Colonic mucosa (tissue), 4 donors: ENCODE measurements at places on chromosomes 13 and 19.

GRCh38 chr19:39671739-39672363 is 16.1 kb downstream of the LGALS16 start:
- DNase-seq: peak; percentile 33

- no peak for DNase-seq
Measured at GRCh38 chr13:24027494-24027893, 130.2 kb upstream of the C1QTNF9B start.

GRCh38 chr13:62357887-62358645 is 942.4 kb upstream of the PCDH20 start:
- DNase-seq: no peak

DNA sequence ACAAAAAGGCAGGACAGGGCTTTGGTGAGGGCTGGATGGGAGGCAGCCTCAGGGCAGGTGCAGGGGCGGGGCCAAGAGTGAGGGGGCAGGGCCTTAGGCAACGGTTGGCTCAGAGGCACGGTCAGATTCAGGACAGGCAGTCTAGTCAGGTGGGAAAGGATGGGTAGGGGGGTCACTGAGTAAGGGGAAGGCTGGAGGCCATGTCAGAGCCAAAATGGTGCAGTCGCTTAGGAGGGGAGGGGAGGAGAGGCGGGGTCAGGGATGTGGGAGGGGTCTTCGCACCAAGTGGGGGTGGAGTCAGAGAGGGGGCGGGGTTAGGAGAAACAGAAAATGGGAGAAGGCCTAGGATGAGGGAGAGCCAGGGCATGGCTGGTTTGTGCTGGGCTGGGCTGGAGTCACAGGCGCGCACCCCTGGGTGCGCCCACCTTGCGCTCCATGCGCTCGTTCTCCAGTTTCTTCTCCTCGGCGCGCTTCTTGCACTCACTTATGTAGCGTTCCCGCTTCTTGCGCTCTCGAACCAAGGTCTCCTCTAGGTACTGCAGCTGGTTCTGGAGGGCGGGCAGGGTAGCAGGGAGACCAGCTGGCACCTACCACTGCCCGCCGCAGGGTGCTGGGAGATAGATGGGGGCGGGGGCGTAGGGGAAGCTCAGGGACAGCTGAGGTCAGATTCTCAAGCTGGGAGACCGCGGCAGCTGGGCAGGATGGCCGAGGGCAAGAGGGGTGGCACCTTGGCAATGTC is 6.8 kb upstream of the RGL3 start:
- no peak for DNase-seq

DNA sequence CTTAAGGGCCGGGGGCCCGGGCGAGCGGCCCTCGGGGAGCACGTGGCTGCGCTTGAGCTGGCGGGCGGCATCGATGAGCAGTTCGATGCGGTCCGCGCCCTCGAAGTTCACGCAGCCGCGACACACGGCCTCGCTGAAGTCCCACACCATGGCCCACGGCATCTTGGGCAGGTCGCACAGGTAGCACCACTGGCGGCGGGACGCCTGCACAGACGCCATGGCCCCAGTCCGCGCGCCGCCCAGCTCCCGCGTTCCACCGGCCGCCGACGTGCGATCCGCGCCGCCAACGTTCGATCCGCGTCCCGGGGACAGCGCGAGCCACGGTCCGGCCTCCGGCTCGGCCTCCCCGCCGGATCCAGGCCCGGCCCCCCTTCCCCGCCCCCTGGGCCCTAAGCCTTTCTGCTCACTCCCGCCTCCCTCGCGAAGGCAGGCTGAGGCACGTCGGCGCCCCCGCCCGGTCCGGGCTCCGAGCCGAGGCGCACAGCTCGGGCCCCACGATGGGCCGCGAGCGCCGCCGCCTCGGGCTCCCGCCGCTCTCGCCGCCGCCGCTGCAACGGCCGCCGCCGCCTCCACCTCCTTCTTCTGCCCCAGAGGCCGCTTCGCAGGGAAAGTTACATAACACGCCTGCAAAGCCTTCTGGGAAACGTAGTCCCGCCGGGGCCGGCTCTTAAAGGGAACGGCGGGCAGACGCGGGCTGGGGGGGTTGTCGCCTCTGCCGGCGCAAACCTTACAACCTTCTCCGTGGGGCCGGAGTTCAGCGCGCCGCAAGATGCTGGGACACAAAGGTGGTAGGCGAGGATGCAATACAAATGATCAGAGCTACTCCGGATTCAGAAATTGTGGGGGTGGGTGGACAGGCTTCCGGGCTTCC is at the start of gene IRF2BP1:
Gene IRF2BP1 (minus strand): TSS at position 586 of the 871 bp plus-strand sequence. CDS start 367 bp downstream, at position 219.
- peak; percentile 94 for DNase-seq

- DNase-seq: no peak
Measured at GRCh38 chr19:14786421-14786851, 8.1 kb upstream of the ADGRE2 start.

- no peak for DNase-seq
Measured at GRCh38 chr19:58406818-58407657, 1.4 kb upstream of the ZNF584 start.

GRCh38 chr19:32224371-32225244 is 120.8 kb upstream of the ZNF507 start:
- peak; percentile 49 for DNase-seq

- no peak for DNase-seq
Measured at GRCh38 chr13:29125191-29125933, 305.2 kb downstream of the MTUS2 start.

DNA sequence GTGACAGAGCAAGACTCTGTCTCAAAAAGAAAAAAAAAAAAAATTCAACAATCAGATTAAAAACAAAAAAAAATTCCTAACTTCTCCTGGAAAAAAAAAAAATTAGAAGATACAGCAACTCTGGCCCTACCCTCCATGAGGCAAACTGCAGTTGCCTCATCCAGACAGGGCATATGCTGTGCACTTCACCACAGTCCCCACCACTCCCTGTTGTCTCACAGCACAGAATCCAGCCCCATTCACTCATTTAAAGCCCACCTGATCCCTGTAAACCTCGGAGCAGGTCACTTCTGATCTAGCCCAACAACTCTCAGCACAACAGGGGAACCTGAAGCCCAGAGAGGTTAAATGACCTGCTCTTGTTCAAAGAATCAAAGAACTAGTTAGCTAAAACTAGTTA is 24.9 kb downstream of the RHPN2 start:
- no peak for DNase-seq

GRCh38 chr13:60933638-60934037 is 482.0 kb downstream of the PCDH20 start:
- DNase-seq: no peak

DNA sequence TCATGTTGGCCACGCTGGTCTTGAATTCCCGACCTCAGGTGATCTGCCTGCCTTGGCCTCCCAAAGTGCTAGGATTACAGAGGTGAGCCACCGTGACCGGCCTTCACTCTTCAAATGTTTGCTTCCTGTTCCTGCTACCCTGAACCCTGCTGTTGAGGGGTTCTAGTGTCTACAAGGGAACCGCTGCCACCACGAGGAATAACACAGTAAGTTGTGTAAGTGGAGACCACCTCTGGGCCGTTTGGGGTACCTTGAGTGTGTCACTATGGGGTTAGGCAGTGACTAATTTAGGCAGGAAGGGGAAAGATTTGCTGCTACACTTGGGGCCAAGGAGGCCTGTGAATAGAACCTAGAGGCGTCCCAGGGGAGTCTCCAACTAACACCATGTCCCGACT is 2.2 kb upstream of the MYADM start:
- DNase-seq: no peak

- peak; percentile 46 for DNase-seq
Measured at GRCh38 chr19:8615813-8616596, 5.5 kb upstream of the ADAMTS10 start.

DNA sequence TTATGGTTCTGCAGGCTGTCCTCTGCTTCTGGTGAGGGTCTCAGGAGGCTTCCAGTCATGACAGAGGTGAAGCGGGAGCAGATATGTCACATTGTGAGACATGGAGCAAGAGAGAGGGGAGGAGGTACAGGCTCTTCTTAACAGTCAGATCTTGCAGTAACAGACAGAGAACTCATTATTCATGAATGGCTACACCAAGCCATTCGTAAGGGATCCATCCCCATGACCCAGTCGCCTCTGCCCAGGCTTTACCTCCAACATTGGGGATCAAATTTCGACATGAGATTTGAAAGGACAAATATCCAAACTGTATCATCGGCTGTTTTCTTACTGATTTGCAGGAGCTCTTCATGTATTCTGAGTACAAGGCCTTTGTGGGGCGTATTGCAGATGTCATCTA is 21.7 kb downstream of the ZNF507 start:
- DNase-seq: no peak

GRCh38 chr13:109480011-109480955 is 306.1 kb downstream of the IRS2 start:
- DNase-seq: no peak

GRCh38 chr13:107374038-107374437 is 806.1 kb upstream of the ARGLU1 start:
- DNase-seq: no peak

DNA sequence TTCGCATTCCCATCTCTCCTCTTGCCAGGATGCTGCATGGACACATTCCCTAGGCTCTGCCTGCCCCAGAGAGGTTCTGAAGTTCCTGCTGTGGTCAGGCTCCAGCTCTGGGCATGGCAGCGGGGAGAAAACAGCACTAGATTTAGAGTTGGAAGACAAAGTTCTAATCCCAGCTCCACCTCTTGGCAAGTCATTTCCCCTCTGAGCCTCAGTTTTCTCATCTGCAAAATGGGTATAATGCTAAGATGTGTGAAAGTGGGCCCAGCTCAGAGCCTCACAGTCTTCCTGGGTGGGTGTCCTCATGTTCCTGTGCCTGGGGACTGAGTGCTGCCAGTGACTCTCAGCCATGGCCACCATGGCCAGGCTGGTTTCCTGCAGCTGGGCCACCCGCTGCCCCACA is 9.6 kb downstream of the PEPD start:
- no peak for DNase-seq

- no peak for DNase-seq
Measured at GRCh38 chr13:53238261-53238660, 209.6 kb downstream of the OLFM4 start.

GRCh38 chr19:33064458-33064791 is 263 bp downstream of the RHPN2 start:
- peak; percentile 56 for DNase-seq

DNA sequence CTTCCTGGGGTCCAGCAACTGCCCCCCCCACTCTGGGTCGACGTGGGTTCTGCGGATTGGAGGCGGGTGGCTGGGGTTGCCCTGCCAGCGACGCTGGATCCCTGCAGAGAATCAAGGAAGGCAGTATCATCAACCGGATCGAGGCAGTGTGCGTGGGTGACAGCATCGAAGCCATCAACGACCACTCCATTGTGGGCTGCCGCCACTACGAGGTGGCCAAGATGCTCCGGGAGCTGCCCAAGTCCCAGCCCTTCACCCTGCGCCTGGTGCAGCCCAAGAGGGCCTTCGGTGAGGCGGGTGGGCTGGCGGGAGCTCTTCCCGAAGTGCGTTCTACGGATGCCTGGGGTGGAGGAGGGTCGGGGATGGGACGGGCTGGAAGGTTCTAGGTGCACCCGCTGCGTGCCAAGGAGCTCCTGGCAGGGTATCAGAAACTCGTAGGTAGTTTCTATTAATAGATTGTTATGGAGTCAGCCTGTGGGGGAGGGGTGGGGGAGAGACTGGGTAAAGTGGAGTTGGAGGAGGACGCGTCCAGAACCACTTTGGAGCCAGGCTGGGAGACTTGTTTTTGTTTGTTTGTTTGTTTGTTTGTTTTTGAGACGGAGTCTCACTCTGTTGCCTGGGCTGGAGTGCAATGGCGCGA is 1.5 kb downstream of the GIPC3 start:
- no peak for DNase-seq

DNA sequence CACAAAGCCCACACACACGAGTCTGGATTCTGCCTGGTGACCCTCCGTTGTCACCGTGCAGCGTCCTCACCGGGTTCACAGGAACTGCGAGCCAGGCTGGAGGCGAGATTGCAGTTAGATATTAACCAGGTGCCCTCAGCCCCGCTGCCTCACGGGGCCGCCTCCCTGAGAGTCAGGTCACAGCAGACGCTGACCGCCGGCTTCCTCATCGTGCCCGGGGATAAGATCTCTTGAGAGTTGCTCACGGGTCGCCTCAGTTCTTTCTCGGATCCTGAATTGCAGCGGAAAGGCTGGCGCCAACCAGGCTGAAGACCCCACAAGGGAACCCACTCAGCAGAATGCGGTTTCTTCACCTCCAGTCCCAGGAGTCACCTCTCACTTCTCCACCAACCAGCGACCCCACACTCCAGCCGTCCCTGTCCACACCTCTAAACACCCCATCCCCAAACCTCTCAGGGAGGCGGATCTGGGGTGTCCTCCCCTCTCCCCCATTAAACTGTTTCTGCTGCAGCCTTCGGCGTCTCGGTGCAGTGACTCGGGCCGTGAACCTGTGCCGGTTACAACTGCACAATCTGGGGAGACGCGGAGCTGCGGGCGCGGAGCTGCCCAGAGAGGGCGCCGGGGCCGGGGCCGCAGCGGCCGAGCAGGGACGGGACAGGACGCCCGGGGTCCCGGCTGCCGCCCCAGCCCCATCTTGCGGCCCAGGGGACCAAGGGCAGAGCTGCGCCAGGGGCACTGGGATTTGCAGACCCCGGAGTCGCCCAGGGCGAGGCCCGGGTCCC is 591 bp downstream of the ZNF823 start:
- DNase-seq: peak; percentile 89

DNA sequence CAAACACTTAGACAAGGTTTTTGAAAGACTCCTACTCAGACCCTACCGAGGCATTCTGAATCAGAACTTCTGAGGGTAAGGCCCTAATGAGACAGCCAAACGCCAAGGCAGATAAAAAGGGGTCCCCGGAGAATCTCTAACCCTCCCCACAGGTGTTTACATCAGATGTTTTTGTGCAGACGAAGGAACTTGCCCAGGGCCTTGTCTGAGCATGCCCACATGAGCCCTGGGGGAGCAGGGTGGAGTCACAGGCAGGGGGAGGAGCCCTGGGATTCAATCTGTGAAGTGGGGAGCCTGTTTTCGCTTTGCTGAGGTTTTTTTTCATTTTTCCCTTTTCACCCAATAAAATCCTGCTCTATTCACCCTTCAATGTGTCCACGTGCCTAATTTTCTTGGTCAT is 61.6 kb upstream of the MED4 start:
- peak; percentile 42 for DNase-seq

- DNase-seq: peak; percentile 95
Measured at GRCh38 chr19:41416194-41416674, 10.9 kb downstream of the B3GNT8 start.

DNA sequence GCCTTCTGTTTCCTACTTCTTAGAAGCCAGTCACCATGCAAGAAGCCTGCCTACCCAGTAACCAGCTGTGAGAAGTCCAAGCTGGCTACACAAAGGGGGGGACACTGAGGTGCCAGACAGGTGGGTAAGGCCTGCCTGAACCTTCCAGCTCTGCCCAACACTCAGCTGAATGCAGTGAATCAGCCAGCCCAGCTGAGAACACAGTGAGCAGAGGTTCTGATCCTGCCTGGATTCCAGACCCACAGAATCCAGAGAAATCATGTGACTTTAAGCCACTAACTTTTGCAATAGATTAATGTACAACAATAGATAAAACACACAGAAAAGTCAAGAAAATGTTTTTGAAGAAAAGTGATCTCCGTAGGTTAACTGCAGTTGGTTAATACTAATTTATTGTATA is 151.7 kb downstream of the EFNB2 start:
- no peak for DNase-seq

- DNase-seq: no peak
Measured at GRCh38 chr19:11263726-11264125, 1.4 kb upstream of the DOCK6 start.

GRCh38 chr13:106633321-106633720 is 65.4 kb upstream of the ARGLU1 start:
- no peak for DNase-seq
